ENCODE measurements at places on chromosomes 4 and X.

DNA sequence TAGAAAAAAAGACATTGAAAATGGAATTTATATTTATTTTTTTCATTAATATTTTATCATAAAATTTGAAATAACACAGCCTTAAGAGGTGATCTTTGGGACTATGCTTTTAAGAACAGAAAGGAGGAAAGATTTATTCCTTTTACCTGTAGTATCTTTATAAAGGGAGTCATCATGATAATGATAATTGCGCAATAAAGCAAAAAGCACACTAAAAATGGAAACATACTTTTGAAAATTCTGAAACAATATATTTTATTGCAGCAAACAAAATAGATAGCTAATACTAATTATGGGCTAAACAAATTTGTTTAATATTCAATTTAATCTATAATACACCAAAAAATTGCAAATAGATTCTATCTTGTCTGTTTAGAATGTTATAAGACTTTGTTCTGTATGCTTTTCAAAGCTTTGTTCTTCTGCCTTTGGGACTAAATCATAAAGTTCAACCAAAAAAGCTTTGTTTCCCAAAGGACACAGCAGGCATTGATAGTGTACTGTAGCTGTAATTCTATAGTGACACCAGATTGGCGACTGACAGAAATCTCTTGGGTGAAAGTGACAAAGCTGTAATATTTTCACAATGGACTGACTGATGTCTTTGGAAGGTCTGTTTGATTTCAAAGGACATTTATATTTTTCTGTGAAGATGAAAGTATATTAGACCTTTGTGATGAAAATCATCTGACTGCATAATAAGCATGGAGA lies 2156.6 kb upstream of the TENM3 start:
- H3K27ac ChIP-seq, result no peak overlapping the region
- no peak overlapping the region for H3K4me3 ChIP-seq
- no peaks in the 10 kb centered on the region for H3K4me1 ChIP-seq
- no peak for DNase-seq
- H3K36me3 ChIP-seq, result no peaks in the 10 kb centered on the region

- H3K27ac ChIP-seq, result no peak overlapping the region
- no peaks in the 10 kb centered on the region for H3K27me3 ChIP-seq
- H3K4me1 ChIP-seq, result peaks cover 25% of the 10 kb centered on the region
- H3K4me3 ChIP-seq, result no peak overlapping the region
- H3K36me3 ChIP-seq, result no peaks in the 10 kb centered on the region
These were observed 181.1 kb upstream of the SPRY1 start for GRCh38 chr4:123215536-123215935.

- peak; percentile 27 for DNase-seq
- H3K36me3 ChIP-seq, result no peaks in the 10 kb centered on the region
- peaks cover 21% of the 10 kb centered on the region for H3K4me1 ChIP-seq
- H3K27me3 ChIP-seq, result peaks cover 9% of the 10 kb centered on the region
- no peak overlapping the region for H3K27ac ChIP-seq
- H3K4me3 ChIP-seq, result no peak overlapping the region
These were observed 8.4 kb downstream of the NIPAL1 start for GRCh38 chr4:48025005-48025404.

- H3K27me3 ChIP-seq, result peaks cover 13% of the 10 kb centered on the region
- no peak overlapping the region for H3K4me3 ChIP-seq
- DNase-seq, result no peak
- H3K36me3 ChIP-seq, result peaks cover 51% of the 10 kb centered on the region
- H3K27ac ChIP-seq, result peak overlapping the region; percentile 48
- H3K4me1 ChIP-seq, result peaks cover 24% of the 10 kb centered on the region
These were observed 38.9 kb downstream of the WDR1 start for GRCh38 chr4:10077483-10078335.

- peak; percentile 20 for DNase-seq
- H3K4me1 ChIP-seq, result peaks cover 8% of the 10 kb centered on the region
- H3K36me3 ChIP-seq, result no peaks in the 10 kb centered on the region
These were observed 851.7 kb upstream of the PCDH10 start for GRCh38 chr4:132297346-132297745.

- DNase-seq, result peak; percentile 8
- peaks cover 33% of the 10 kb centered on the region for H3K4me1 ChIP-seq
- peaks cover 2% of the 10 kb centered on the region for H3K27me3 ChIP-seq
These were observed 188.3 kb upstream of the RPS6KA3 start for GRCh38 chrX:20455001-20455400.

- H3K36me3 ChIP-seq, result no peaks in the 10 kb centered on the region
- DNase-seq, result no peak
- H3K27ac ChIP-seq, result no peak overlapping the region
- peaks cover 7% of the 10 kb centered on the region for H3K4me1 ChIP-seq
These were observed 68.7 kb upstream of the GUCY1A1 start for GRCh38 chr4:155597933-155598451.

GRCh38 chrX:112867570-112867969 lies 26.9 kb upstream of the AMOT start:
- H3K27me3 ChIP-seq, result no peaks in the 10 kb centered on the region
- no peak overlapping the region for H3K27ac ChIP-seq
- no peak overlapping the region for H3K4me3 ChIP-seq
- H3K36me3 ChIP-seq, result no peaks in the 10 kb centered on the region

DNA sequence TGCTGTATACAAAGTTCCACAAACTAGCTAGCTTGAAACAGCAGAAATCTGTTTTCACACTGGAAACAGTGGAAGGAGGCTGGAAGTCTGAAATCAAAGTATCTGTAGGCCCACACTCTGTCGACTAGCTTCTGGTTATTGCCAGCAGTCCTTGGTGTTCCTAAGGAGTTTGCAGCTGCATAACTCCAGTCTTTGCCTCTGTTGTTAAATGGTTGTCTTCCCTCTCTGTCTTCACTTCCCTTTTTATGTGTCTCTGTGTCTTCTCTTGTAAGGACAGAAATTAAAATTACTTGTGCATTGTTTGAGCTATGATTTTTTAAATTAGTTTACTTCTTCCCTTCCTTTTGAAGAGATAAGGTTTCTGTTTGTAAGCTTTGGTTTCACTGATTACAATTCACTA lies 8.2 kb downstream of the MTHFD2L start:
- no peaks in the 10 kb centered on the region for H3K27me3 ChIP-seq
- no peak overlapping the region for H3K27ac ChIP-seq
- no peak overlapping the region for H3K4me3 ChIP-seq
- peaks cover 28% of the 10 kb centered on the region for H3K4me1 ChIP-seq

DNA sequence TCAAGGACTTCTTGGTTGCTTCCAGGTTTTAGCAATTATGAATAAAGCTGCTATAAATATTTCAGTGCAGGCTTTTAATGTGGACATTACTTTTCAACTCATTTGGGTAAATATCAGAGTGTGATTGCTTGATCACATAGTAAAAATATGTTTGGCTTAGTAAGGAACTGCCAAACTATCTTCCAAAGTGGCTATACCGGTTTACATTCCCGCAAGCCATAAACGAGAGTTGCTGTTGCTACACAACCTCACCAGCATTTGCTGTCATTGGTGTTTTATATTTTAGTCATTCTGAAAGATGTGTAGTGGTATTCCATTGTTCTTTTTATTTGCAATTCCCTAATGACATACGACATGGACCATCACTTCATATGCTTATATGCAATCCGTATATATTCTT lies 30.9 kb upstream of the SPOCK3 start:
- no peaks in the 10 kb centered on the region for H3K27me3 ChIP-seq
- H3K4me1 ChIP-seq, result no peaks in the 10 kb centered on the region
- H3K36me3 ChIP-seq, result no peaks in the 10 kb centered on the region
- H3K4me3 ChIP-seq, result no peak overlapping the region
- H3K27ac ChIP-seq, result no peak overlapping the region
- DNase-seq, result no peak

DNA sequence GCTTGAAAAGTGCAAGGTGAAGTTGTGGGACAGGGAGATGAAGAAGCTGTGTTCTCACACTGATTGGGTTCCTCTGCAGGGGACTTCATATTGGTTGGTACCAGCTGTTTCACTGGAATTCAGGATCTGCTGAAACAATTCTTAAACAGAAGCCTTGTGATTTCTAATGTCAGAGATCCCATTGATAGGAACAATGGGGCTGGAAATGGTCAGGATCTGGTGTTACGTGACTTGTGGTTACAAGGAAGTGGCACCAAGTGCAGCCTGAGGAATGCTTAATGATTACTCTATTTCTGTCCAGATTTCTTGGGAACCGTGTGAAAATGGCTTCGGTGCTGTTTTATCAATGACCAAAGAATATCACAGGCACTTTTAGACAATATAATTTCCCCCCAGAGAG lies 68.1 kb downstream of the MOSPD2 start:
- H3K27me3 ChIP-seq, result no peaks in the 10 kb centered on the region
- peaks cover 41% of the 10 kb centered on the region for H3K4me1 ChIP-seq
- H3K36me3 ChIP-seq, result no peaks in the 10 kb centered on the region
- no peak overlapping the region for H3K27ac ChIP-seq

DNA sequence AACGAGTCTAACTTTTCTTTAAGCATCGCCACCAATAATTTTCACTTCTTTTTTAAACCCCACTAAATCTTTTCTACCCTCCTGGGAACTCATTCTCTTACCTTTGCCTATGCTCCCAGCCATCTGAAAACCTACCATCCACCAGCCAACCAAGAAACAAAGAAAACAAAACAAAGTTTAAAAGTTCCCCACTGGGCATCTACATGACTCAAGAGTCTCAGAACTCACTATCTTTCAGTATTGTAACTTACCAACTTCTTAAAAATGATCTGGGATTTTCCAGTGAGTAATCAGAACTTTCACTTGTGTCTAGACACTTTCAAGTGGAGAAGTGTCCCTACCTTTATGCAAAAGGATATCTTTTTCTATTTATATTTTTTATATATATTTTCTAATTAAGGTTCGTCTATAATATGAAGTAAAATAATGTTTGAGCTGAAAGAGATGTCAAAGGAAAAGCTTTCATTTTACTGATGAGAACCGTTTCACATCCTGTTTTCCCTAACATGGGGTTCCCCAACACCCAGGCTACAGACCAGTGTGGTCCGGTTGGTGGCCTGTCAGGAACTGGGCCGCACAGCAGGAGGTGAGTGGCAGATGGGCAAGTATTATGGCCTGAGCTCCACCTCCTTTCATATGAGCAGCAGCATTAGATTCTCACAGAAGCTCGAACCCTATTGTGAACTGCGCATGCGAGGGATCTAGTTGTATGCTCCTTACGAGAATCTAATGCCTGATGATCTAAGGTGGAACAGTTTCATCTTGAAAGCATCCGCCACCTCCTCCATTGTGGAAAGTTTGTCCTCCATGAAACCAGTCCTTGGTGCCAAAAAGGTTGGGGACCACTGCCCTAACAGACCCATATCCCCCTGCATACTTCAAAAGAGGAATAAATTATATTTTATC lies 9.8 kb upstream of the TIGD2 start:
- H3K4me1 ChIP-seq, result no peaks in the 10 kb centered on the region
- H3K36me3 ChIP-seq, result no peaks in the 10 kb centered on the region
- no peak overlapping the region for H3K27ac ChIP-seq
- peaks cover 23% of the 10 kb centered on the region for H3K27me3 ChIP-seq
- no peak for DNase-seq

DNA sequence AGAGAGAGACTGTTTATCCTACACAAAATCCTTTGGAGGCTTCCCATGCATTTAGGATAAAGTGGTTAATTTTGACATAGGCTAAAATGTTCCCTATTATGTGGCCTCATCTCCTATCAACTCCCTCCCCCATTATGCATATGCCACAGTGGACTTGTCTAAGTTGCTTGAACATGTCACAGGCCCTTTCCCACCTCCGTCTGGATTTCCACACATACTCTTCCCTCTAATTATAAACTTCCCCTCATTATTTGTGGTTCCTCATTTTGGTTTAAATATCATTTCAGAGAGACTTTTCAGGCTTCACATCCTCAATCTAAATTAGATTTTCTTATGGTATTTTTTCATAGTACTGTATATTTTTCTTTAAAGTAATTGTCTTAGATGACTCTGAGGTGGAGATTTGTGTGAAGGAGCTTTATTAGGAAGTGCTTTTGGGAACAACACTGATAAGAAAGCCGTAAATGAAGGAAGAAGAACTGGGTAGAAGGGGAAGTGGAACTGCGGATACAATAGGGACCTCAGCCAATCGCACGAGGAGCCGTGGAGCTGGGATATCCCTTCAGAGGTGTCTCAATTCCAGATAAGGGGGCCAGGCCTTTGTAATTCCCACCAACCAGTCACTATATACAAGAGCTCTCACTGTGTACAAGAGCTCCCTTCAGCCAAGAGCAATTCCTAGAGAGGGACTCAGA lies 7.9 kb downstream of the C4orf17 start:
- DNase-seq, result no peak
- H3K27ac ChIP-seq, result no peak overlapping the region
- no peak overlapping the region for H3K4me3 ChIP-seq
- H3K4me1 ChIP-seq, result no peaks in the 10 kb centered on the region
- H3K27me3 ChIP-seq, result no peaks in the 10 kb centered on the region

- no peaks in the 10 kb centered on the region for H3K4me1 ChIP-seq
- no peaks in the 10 kb centered on the region for H3K36me3 ChIP-seq
- H3K27me3 ChIP-seq, result peaks cover 2% of the 10 kb centered on the region
- H3K4me3 ChIP-seq, result no peak overlapping the region
These were observed 119.3 kb downstream of the RASGEF1B start for GRCh38 chr4:81352446-81352835.

GRCh38 chrX:85611926-85612325 lies 232.5 kb upstream of the POF1B start:
- peak; percentile 4 for DNase-seq
- no peaks in the 10 kb centered on the region for H3K36me3 ChIP-seq
- H3K4me1 ChIP-seq, result no peaks in the 10 kb centered on the region
- no peak overlapping the region for H3K27ac ChIP-seq

GRCh38 chrX:23901805-23902204 lies 5.9 kb downstream of the APOO start:
- peaks cover 26% of the 10 kb centered on the region for H3K4me1 ChIP-seq
- H3K4me3 ChIP-seq, result no peak overlapping the region
- no peak overlapping the region for H3K27ac ChIP-seq
- H3K27me3 ChIP-seq, result no peaks in the 10 kb centered on the region
- H3K36me3 ChIP-seq, result no peaks in the 10 kb centered on the region

DNA sequence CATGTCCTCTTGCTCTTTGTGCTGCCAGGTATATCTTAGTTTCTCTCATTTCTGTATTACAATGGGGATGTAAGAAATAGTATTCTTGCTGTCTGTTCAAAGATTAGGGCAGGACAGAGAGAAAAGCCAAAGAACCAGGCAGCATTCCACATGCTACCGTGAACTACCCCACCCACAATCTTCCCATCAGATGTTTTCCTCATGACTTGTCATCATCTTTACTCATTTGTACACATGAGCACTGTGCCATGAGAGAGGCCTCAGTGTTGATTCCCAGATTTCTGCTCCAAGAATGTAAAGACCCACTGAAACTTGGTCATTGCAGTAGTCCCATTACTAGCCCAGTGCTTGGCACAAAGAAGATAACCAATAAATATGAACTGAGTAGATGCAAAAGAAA lies 354.6 kb upstream of the RASGEF1B start:
- H3K4me3 ChIP-seq, result no peak overlapping the region
- no peak overlapping the region for H3K27ac ChIP-seq
- H3K4me1 ChIP-seq, result no peaks in the 10 kb centered on the region
- no peaks in the 10 kb centered on the region for H3K36me3 ChIP-seq
